ENCODE measurements at places on chromosomes 12 and 14.

DNA sequence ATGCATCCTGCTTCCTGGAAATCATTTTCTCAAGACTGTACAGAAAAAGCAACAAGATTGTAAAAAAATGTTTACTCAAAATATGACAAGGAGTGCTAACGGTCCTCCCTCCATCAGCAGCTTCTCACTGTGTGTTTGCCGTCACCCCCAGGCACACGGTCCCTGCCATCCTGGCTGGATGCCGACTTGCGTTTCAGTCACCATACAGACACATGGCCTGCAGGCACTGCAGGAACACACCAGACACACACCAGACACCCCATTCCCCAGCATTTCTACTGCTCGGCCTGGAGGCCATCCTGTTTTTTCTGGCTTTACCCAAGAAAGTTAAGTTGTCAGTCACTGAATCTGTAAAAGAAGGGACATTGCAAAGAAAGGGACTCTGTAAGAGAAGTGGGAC is 10.8 kb downstream of the KCNK10 start:
- DNase-seq, result no peak

- no peak for DNase-seq
These were observed 49.0 kb upstream of the PDE3A start for GRCh38 chr12:20319366-20319765.

- peak; percentile 47 for DNase-seq
These were observed 47.1 kb downstream of the BCAT1 start for GRCh38 chr12:24901576-24902461.

DNA sequence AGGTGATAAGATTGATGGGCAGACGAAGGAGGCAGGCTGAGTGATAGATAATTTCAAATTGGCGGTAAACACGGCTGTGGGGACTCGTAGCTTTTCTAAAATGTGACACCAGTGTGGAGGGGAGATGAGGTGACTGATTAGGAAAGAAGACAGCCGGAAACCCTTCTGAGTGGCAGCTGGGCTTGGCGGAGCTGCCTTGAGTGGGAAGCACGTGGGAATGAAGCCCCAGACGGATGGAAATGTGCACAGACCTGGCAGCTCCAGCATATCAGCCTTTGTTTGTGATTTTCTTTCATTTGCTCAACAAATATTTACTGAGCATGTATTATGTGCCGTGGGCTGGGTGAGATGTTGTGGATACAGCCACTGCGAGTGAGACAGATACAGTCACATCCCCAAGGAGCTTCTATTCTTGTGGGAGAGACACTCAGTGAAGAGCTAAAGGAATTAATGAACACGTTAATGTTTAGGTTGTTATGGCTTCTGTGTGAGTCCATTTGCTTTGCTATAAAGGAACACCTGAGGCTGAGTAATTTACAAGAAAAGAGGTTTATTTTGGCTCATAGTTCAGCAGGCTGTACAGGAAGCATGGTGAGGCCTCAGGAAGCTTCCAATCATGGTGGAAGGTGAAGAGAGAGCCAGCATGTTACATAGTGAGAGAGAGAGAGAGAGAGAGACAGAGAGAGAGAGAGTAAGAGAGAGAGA is 65.5 kb upstream of the LHX5 start:
- no peak for DNase-seq

All from occipital lobe (tissue), 3 donors.